Stimulated activated CD4-positive, alpha-beta T cell treated with anti-CD3 and anti-CD28 coated beads, Interleukin-1b, Interleukin-23, amount 100 ng/mL, for 4 hours (primary cell): ENCODE measurements at places on chromosomes 3 and 15.

DNA sequence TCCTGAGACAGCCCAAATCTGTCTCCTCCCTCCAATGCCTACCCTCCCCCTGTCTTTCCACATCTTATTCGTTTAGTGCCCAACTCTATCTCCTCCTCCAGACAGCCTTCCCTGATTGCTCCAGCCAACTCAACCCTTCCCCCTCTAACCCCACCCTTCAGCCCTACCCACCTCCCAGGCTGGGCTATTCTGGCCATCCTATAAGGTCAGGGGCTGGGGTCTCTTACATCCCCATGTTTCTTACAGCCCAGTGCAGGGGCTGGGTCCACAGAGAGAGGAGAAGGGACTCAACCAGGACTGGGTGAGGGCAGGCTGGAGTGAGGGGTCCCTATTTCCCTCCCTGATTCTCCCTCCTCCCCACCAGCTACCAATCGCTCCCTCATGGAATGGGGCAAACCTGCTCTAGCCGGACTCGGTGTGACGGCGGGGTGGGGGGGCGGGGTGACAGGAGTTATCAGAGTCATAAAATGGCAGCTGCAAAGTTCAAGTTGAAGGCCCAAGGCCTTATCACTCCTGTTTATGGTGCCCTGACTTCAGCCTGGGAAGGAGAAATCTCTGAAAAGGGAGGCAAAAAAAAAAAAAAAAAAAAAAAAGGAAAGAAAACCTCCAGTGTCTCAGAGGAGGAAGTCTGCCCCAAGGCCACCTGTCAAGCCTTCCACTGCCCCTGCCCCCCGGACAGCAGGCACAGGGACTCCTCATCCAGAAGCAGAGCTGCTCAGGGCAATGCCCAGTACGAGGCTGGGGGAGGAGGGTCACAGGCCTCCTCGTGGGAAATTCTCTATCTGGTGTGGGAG, 2.1 kb downstream of the VIPR1 start:
- no peak for DNase-seq

- DNase-seq: no peak
These were observed 101.2 kb downstream of the SEC22A start for GRCh38 chr3:123302961-123303360.

- peak; percentile 42 for DNase-seq
These were observed 7.9 kb downstream of the CCDC71 start for GRCh38 chr3:49158103-49158709.

DNA sequence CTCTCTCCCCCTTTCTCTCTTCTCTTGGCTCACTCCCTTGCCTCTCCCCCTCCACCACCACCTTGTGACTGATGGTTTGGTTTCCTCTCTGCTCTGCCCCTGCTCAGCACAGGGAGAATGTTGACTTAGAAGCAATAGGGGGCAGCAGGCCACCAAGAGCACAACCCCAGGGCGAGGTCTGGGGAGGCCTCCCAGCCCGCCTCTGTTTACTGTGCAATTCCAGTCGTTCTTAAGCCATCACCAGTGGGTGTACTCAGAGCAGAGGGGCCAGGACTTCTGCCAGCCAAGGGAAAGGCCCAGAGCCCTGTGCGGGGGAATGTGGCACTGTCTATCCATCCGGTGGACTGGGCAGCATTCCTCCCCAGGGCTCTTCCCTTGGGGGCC, 5.7 kb upstream of the APEH start:
- DNase-seq: no peak

- no peak for DNase-seq
These were observed 694.5 kb upstream of the BCHE start for GRCh38 chr3:166531730-166532129.

- no peak for DNase-seq
These were observed 23.5 kb upstream of the CLN6 start for GRCh38 chr15:68252925-68253534.

GRCh38 chr3:33437556-33438283, 2.5 kb downstream of the UBP1 start:
- no peak for DNase-seq

GRCh38 chr3:101999177-101999779, 150.0 kb downstream of the NFKBIZ start:
- no peak for DNase-seq

DNA sequence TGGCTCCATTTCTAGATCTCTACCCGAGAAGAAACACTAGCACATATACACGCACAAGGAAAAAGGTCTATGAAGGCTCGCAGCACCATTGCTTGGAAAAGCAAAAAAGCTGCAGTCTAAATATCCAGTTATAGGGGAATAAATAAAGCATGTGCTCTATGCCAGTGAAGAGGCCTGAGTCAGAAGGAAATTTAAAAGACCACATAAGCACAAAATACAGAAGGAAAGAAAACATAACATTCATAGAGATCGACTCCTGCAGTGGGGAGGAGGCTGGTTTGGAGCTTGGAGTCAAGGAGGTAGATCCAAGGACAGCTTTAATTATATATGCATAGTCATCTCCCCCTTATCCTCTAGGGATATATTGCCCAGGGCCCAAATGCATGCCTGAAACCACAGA, 114.4 kb downstream of the PDZRN3 start:
- DNase-seq: no peak

DNA sequence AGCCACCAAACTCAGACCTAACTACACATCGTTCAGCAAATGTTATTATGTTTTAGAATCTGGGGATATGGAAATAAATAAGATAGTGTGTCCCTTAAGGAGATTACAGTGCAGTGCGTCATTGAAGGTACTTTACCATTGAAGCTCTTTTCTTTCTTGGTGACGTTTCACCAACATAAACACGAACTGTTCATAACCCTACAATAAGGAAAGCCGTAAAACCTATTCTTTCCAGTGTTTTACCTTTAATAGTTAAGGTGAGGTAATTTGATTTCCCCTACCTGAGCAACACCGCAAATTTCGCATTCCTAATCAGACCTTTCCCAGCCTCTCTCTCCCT, 826 bp downstream of the CCDC66 start:
- DNase-seq: no peak

- DNase-seq: no peak
These were observed 43.4 kb downstream of the HLTF start for GRCh38 chr3:149042789-149043386.

DNA sequence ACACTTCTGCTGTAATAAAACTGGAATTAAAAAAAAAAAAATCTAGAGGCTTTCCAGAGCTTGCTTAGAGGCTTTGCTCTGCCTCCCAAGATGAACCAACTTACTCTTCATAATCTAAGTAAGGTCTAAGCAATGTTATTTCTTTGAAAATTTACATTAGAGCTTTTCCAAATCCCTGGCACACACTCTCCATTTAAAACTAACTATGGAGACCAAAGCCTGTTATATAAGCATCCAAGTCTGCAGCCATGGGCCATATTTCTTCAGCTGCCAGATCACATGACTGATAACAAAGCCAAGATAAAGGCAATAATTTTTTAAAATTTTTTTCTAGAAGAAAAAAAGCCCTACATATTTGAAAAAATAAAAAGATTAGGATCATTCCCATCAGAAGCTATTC, 55.0 kb upstream of the ARHGEF3 start:
- DNase-seq: no peak

- DNase-seq: no peak
These were observed 175.3 kb upstream of the HES1 start for GRCh38 chr3:193960487-193961274.

DNA sequence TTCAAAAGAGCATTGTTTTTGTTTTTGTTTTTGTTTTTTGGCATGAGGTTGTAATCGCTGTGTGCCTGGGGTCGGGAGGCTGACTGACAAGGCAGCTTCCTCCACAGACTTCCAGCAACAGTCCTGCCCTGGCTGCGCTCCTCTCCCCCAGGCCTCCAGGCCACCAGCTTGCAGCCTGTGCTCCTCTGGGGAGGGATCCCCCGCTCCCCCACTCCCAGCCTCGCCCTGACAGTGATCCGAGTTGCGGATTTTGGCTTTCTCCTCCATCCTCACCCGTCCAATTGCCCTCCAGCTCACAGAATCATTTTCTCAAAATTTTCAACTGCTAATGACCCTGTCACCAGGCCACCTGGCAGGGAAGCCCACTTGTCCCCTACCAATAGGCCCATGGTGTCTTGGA, 36.5 kb upstream of the PCSK6 start:
- no peak for DNase-seq

DNA sequence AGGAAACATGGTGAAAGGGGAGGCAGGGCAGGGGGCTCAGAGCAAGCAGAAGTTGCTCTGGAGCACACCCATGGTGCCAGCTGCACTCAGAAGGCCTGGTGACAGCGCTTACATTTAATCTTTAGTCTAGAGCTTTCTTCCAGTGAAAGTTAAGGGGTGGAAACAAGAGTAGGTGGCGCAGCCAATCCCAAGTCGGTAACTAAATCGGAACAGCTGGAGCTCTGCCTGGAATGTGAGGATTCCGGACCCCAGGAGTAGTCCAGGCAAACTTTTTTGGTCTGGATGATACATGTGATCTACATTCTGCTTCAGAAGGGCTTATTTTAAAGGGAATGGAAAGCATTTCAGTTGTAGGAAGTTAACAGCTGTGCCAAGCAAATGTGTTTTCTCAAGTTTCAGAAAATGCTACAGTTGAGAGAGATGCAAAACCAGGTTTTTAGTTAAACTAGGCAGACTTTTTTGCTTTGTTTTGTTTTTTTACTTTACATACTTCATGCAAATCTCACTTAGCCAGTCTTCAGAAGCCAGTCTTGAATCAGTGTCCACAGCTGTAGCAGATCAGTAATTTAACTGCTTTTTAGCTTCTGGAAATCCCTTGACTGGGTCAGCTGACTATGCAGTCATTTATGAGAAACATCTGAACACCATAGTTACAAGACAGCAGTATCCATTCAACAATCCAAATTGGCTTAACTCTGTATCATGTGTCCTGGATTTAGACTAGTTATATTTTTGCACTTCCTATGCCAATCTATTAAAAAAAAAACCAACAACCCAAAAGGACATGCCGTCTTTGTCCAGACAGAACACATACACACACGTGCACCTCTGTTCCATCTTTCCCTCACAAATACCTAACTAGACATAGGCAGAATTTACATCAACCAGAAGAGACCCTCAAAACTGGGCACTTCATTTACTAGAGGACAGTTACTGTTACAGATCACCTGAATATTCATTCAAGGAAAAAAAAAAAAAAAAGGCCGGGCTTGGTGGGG, 33.2 kb downstream of the ZNF106 start:
- no peak for DNase-seq

GRCh38 chr3:53286727-53287126, 30.9 kb upstream of the TKT start:
- no peak for DNase-seq
